Uterus (tissue), 4 donors: ENCODE measurements at places on chromosomes 3 and 15.

GRCh38 chr3:131796558-131797198 is 238.1 kb downstream of the CPNE4 start:
- no peak overlapping the region for H3K27ac ChIP-seq
- no peaks in the 10 kb centered on the region for H3K36me3 ChIP-seq
- no peak for DNase-seq
- no peaks in the 10 kb centered on the region for H3K27me3 ChIP-seq
- H3K4me1 ChIP-seq, result no peaks in the 10 kb centered on the region
- H3K4me3 ChIP-seq, result no peak overlapping the region

- peak overlapping the region; percentile 63 for H3K27ac ChIP-seq
- peaks cover 6% of the 10 kb centered on the region for H3K27me3 ChIP-seq
- peaks cover 11% of the 10 kb centered on the region for H3K4me1 ChIP-seq
- no peaks in the 10 kb centered on the region for H3K36me3 ChIP-seq
- H3K4me3 ChIP-seq, result peak overlapping the region; percentile 27
- DNase-seq, result no peak
Observed at GRCh38 chr3:184525337-184526087, 36.1 kb upstream of the EPHB3 start.

DNA sequence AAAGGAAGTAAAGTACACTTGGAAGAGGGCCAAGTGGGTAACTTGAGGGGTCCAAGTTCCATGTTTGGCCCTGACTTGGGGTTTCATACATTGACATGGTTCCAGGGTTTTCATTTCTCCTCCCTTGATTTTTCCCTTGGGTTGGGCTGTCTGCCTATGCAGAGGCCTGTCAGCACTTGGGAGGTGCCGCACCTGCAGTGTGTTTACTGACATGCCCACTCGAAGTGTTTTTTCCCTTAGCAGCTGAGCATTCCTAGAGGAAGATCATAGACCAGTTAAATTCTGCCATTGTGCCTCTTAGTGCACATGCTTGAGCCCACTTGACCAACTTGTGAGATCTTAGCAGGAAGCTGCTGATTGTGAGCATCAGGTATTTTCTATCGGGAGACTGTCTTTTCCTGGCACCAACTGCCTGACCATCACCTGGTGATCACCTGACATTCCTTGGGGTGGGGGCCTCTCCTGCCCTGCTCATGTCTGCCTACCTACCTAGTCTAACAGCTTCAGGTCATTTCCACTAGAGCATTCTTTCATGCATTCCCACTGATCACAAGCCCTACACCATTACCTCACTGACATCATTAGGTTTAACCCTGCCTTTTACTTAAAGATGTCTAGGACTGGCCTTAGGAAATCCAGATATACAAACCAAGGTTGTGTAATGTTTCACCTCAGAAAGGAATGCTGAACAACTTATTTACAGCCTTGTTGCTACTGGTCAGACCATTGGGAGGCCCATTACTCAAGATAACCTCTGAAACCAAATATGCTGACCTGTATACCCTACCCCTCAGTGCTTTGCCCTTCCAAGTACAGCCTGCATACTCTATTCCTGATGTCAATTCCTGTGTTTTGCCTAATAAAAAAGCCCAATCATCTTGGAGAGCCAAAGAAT is 68.3 kb downstream of the CD47 start:
- no peaks in the 10 kb centered on the region for H3K4me1 ChIP-seq
- DNase-seq, result no peak
- no peak overlapping the region for H3K4me3 ChIP-seq
- no peak overlapping the region for H3K27ac ChIP-seq
- no peaks in the 10 kb centered on the region for H3K36me3 ChIP-seq

GRCh38 chr3:140446734-140447133 is 231.1 kb upstream of the TRIM42 start:
- H3K27me3 ChIP-seq, result no peaks in the 10 kb centered on the region
- H3K36me3 ChIP-seq, result no peaks in the 10 kb centered on the region
- DNase-seq, result no peak
- H3K4me1 ChIP-seq, result no peaks in the 10 kb centered on the region

DNA sequence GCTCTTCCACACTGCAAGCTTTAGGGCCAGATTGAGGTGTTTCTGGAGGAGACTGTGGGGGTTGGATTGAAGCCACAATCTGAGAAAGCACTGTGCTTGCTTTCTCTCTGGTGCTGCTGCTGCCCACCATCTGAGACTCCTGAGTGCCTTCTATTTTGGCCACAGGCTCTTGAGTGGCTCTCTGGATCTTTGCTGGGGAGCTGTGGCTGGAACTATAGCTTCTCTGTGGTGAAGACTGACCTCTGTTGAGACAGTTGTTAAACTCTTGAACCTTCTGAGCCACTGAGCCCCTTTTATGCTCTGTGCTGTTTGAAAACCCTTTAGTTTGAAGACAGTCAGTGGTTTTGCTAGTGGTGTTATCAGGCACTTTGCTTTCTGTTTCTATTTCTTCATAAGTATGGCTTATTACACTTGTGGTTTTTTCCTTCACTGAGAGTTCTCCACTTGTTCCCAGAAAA is 108.7 kb upstream of the TSPAN3 start:
- H3K27me3 ChIP-seq, result no peaks in the 10 kb centered on the region
- no peaks in the 10 kb centered on the region for H3K4me1 ChIP-seq
- no peak overlapping the region for H3K4me3 ChIP-seq
- H3K36me3 ChIP-seq, result no peaks in the 10 kb centered on the region
- no peak for DNase-seq

- H3K27ac ChIP-seq, result no peak overlapping the region
- H3K27me3 ChIP-seq, result no peaks in the 10 kb centered on the region
- no peaks in the 10 kb centered on the region for H3K4me1 ChIP-seq
- no peaks in the 10 kb centered on the region for H3K36me3 ChIP-seq
Observed at GRCh38 chr3:183664913-183665381, 29.5 kb downstream of the KLHL24 start.

DNA sequence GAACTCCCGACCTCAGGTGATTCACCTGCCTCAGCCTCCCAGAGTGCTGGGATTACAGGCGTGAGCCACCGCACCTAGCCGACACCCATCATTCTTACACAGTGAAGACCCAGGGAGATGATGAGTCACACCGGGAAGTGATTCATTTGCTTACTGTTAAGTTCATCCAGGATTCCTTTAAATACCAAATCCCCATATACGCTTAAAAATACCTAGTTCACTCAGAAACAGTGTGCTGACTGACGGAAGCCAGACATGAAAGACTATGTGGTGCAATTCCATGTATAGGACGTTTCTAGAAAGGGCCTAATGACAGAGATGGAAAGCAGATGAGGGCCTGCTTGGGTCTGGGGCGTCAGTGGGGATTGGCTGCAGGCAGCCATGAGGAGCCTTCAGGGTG is 75.2 kb downstream of the APBA2 start:
- no peak overlapping the region for H3K4me3 ChIP-seq
- no peak overlapping the region for H3K27ac ChIP-seq
- H3K36me3 ChIP-seq, result no peaks in the 10 kb centered on the region
- DNase-seq, result no peak

GRCh38 chr15:59410391-59410896 is 27.5 kb upstream of the FAM81A start:
- no peak overlapping the region for H3K4me3 ChIP-seq
- H3K4me1 ChIP-seq, result no peaks in the 10 kb centered on the region

GRCh38 chr3:71713041-71713440 is 12.2 kb downstream of the EIF4E3 start:
- no peak overlapping the region for H3K27ac ChIP-seq
- H3K27me3 ChIP-seq, result no peaks in the 10 kb centered on the region
- no peaks in the 10 kb centered on the region for H3K4me1 ChIP-seq
- H3K36me3 ChIP-seq, result no peaks in the 10 kb centered on the region
- no peak for DNase-seq

GRCh38 chr3:45551214-45552010 is 43.1 kb upstream of the LIMD1 start:
- peak; percentile 83 for DNase-seq
- H3K4me3 ChIP-seq, result no peak overlapping the region
- H3K4me1 ChIP-seq, result peaks cover 20% of the 10 kb centered on the region
- H3K36me3 ChIP-seq, result no peaks in the 10 kb centered on the region
- peak overlapping the region; percentile 76 for H3K27ac ChIP-seq
- no peaks in the 10 kb centered on the region for H3K27me3 ChIP-seq

GRCh38 chr3:86968244-86968932 is 22.6 kb downstream of the VGLL3 start:
- no peak for DNase-seq
- H3K27me3 ChIP-seq, result no peaks in the 10 kb centered on the region
- no peak overlapping the region for H3K27ac ChIP-seq
- no peaks in the 10 kb centered on the region for H3K4me1 ChIP-seq
- no peaks in the 10 kb centered on the region for H3K36me3 ChIP-seq

DNA sequence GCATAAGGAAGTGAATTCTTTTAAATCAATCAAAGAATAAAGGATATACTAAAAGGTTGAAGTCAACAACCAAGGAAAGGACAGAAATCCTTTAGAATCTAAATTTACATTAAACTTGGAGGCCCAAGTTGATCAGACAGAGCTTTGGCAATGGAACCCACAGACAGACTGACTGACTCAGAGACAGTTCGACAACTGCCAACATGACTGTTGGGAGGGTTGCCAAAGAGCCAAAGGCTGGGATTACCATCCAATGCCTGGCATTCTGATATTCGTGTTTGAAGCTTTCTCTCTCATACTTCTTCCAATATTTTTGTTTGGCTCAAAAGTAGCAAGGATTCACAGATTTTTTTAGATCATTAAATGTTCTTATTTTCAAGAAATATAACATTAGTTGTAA is 406.1 kb downstream of the PLCL2 start:
- H3K36me3 ChIP-seq, result no peaks in the 10 kb centered on the region
- H3K27ac ChIP-seq, result no peak overlapping the region

GRCh38 chr15:69843900-69844304 is 253.8 kb downstream of the TLE3 start:
- no peaks in the 10 kb centered on the region for H3K4me1 ChIP-seq
- H3K27me3 ChIP-seq, result no peaks in the 10 kb centered on the region
- H3K36me3 ChIP-seq, result no peaks in the 10 kb centered on the region
- DNase-seq, result no peak
- no peak overlapping the region for H3K4me3 ChIP-seq

DNA sequence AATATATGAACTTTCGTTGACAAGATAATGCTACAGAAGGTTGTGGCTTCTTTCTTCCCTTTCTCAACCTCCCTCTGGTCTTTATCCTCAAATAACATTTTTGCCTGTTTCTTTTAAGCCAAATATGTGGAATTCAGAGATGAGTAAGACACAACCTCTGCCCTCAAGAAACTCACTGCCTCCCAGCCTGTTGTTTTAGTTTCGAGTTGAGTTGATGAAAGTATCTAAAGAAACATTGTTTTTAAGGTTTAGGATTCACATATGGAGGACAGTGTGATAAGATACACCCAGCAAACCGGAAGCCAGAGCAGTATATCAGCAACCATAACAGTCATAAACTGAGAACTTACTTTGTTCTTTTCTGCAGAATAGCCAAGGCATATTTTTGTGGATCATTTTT is 218.6 kb downstream of the THSD4 start:
- peaks cover 13% of the 10 kb centered on the region for H3K4me1 ChIP-seq
- no peaks in the 10 kb centered on the region for H3K36me3 ChIP-seq

DNA sequence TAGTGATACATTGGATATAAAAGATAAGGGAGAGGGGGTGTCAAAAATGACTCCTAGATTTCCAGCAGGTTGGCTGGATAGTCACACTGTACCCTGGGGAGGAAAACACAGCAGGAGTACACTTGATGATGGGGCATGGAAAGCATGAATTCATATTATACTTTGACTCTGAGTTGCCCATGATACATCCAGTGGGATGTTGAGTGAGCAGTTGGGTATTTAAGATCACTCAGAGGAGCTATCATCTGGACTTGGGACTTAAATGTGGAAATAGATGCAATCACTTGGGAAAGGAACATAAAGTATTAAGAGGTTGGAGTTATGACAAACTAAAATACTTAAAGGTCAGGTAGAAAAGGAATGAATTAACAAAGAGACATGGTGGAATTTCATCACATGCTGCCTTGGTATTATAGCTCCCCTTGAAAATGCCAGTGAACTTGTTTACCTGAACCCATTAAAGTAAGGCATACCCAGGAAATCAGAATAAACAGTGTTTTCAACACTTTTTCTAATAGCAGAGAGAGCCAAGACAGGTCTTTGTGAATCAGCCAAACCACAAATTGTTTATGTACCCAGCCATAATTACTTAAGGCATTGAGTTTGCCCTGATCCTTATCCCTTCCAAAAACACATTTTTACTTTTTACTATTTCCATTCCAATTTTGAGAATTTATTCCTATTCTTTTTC is 49.9 kb upstream of the ABI3BP start:
- no peak overlapping the region for H3K4me3 ChIP-seq
- no peak for DNase-seq
- no peaks in the 10 kb centered on the region for H3K4me1 ChIP-seq
- H3K27me3 ChIP-seq, result no peaks in the 10 kb centered on the region
- no peak overlapping the region for H3K27ac ChIP-seq
- no peaks in the 10 kb centered on the region for H3K36me3 ChIP-seq

- H3K4me3 ChIP-seq, result no peak overlapping the region
- H3K4me1 ChIP-seq, result no peaks in the 10 kb centered on the region
- H3K27me3 ChIP-seq, result no peaks in the 10 kb centered on the region
- no peak for DNase-seq
Observed at GRCh38 chr3:100368441-100368840, 32.4 kb downstream of the TOMM70 start.

- no peak overlapping the region for H3K4me3 ChIP-seq
- H3K27me3 ChIP-seq, result no peaks in the 10 kb centered on the region
- no peaks in the 10 kb centered on the region for H3K36me3 ChIP-seq
- DNase-seq, result no peak
Observed at GRCh38 chr15:58546635-58547627, 115.1 kb downstream of the LIPC start.

DNA sequence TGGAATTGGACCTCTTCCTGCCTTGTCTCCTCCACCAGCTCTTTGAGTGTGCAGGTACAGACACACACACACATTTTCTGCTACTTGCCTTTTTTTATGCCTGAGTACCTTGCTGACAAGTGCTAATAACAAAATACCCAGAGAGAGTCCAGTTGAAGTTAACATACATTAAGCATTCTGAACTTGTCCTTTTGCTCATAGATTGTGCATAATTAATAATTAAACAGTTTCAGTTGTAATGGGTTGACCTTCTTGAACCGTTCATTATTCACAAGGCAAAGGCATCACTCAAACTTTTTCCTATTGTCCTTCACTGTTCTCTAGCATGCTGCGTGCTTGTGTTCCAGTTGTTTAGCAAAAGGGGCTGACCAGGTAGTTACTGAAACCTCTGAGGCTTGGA is 59.6 kb upstream of the SKOR1 start:
- no peaks in the 10 kb centered on the region for H3K27me3 ChIP-seq
- DNase-seq, result no peak
- H3K4me1 ChIP-seq, result no peaks in the 10 kb centered on the region
